Endothelial cell (in vitro differentiated cells): ENCODE measurements at places on chromosomes 7 and 10. TPM values are rescaled to one million over a fixed set of nuclear protein-coding genes. Genes with fewer than 3 reads are reported as not detected.

The CNPY1 gene
- total RNA-seq: not detected

The ACHE gene
- total RNA-seq: 3.0 TPM

The GRM3 gene
- not detected for total RNA-seq

The TLX1 gene
- total RNA-seq: 31.0 TPM

DNA sequence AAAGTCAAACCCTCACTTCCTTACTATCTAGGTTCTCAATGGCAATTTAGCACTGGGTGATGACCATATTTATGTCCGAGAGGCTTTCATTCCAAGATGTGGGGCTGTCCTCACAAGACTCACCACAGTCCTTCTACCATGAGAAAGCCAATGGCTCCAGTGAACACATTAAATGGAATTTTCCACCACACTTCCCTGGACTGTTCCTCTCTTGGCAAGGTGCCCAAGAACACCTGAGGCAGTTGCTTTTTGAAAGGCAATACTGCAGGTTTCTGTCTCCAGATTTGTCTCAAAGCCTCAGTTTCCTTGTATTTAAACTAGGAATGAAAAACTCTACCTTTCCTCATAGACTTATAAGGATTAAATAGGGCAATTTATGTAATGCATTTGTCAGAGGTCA, 24.2 kb downstream of the AFAP1L2 start:
- no peaks in the 10 kb centered on the region for H3K27me3 ChIP-seq
- no peak for DNase-seq
- H3K4me3 ChIP-seq: no peak overlapping the region
- H3K36me3 ChIP-seq: no peaks in the 10 kb centered on the region
- H3K27ac ChIP-seq: no peak overlapping the region

GRCh38 chr10:43336061-43336460, 35.4 kb upstream of the FXYD4 start:
- no peak overlapping the region for H3K27ac ChIP-seq
- no peaks in the 10 kb centered on the region for H3K36me3 ChIP-seq
- H3K4me3 ChIP-seq: no peak overlapping the region
- H3K4me1 ChIP-seq: peaks cover 16% of the 10 kb centered on the region

DNA sequence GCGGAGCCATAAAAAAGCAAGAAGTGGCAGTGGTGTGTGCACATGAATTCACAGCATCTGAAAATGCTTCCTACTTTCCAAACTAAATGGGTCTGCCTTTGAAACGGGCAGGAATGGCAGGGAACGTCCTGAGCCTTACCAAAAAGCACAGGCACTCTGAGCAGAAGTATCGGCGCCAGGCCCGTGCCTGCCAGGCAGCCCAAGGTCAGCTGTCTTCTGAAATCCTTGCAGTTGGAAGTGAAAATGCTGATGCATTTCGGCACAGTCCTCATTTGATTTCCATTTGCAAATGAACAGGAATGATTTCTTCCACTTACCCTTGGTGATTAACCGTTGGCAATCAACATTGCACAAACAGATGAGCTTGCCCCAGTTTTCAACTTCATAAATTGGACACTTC, 47.6 kb upstream of the MNX1 start:
- H3K27me3 ChIP-seq: no peaks in the 10 kb centered on the region
- H3K36me3 ChIP-seq: no peaks in the 10 kb centered on the region
- H3K4me1 ChIP-seq: no peaks in the 10 kb centered on the region
- H3K27ac ChIP-seq: no peak overlapping the region
- H3K4me3 ChIP-seq: no peak overlapping the region

DNA sequence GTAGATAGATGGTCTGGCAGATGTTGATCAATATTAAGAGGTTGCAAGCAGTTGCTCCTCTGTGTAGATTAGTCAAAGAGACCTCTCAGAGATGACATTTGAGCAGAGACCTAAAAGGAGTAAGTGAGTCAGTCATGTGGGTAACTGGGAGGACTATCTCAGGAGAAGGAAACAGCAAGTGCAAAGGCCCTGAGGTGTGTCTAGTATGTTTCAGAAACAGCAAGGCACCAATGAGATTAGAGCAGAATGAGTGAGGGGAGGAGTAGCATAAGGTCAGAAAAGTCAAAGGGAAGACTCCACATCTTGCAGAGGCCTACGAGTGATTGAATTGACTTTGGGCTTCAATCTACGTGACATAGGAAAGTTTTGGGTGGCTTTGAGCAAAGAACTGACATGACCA, 89.8 kb upstream of the COL1A2 start:
- H3K27ac ChIP-seq: no peak overlapping the region
- no peak for DNase-seq
- H3K27me3 ChIP-seq: peaks cover 3% of the 10 kb centered on the region
- H3K4me3 ChIP-seq: no peak overlapping the region
- H3K4me1 ChIP-seq: peaks cover 44% of the 10 kb centered on the region

DNA sequence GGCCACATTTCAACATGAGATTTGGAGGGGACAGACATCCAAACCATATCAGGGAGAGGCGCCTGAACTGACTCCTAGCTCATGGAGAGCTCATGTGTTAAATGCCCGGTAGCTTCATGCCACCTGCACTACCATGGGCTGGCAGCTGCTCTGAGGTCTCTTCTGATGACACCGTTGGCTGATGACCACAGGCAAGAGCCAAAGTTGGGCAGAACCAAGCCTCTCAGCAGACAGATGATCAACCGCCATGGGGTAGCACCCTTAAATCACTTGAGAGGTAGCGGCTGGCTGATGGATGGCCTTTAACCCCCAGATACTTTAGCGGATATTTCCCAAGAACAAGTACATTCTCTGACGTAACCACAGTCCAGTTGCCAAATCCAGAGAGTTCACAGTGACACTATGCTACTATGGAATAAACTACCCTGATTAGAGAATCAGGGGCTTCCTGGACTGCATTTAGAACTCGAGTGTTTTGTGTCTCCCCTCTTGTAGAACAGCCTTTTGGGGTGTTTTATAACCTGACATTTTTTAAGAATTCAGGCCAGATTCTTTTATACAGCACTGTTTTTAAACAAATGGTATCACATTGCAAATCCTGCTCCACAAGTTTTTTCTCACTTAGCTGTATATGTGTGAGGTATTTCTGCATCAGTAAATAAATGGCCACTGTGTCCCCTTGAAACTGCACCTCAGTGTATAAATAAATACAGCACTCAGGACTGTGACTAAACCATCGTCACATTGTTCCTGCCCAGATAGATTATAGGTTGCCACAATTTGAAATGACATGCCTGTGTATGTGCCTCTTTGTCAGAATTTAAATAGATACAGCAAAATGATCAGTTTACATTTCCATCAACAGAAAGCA, 30.8 kb upstream of the DRGX start:
- peaks cover 5% of the 10 kb centered on the region for H3K4me1 ChIP-seq
- peaks cover 2% of the 10 kb centered on the region for H3K27me3 ChIP-seq

GRCh38 chr7:44267178-44267577, 58.2 kb downstream of the CAMK2B start:
- no peak overlapping the region for H3K4me3 ChIP-seq
- no peak overlapping the region for H3K27ac ChIP-seq

DNA sequence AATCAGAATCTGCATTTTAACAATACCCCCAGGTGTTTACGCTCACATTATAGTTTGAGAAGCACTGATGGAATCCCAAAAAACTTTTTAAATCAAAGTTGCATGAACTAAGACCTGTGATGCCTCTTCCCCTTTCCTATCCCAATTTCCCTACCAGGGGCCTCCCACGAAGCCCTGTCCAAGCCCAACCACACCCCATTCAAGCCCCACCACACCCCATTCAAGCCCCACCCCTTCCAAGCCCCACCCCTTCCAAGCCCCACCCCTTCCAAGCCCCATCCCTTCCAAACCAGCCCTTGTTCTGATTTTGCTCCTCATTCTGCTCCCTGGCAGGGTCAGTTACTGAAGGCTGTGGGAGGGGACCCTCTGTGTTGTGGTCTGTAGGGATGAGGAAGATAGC, 9.8 kb upstream of the AQP1 start:
- no peak for DNase-seq
- H3K4me1 ChIP-seq: peaks cover 32% of the 10 kb centered on the region
- no peak overlapping the region for H3K4me3 ChIP-seq
- peaks cover 17% of the 10 kb centered on the region for H3K27me3 ChIP-seq
- H3K36me3 ChIP-seq: peaks cover 4% of the 10 kb centered on the region
- H3K27ac ChIP-seq: no peak overlapping the region
